ENCODE measurements at places on chromosomes 1 and 21.

DNA sequence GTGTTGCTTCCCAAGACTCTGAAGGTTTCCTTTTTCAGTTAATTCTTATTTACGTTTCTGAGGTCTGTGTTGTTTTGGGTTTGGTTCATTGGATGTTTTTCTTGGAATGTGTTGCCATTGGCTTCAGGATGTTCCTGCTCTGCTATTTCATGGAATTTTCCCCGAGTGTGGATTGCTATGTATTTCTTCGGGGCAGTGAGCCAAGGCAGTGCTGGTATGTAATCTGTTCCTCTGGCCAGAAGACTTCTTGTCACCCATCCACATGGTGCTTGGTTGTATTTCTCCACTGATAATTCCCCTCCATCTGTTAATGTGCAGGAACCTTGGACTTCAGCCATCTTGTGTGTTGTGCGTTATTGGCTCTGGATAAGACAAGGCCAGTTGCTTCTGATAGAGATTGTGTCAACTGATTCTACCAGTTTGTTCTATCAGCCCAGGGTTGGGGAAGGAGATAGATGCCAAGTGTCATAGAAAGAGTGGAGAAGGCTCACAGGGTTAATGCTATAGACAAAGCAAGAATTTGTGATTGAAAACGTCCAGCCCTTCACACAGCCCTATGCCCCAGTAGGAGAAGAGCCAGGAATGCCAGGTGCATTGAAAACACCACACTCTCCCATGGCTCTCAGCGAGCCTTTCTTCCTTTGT, 505.2 kb downstream of the PLPP3 start:
- peak; percentile 54 for DNase-seq

DNA sequence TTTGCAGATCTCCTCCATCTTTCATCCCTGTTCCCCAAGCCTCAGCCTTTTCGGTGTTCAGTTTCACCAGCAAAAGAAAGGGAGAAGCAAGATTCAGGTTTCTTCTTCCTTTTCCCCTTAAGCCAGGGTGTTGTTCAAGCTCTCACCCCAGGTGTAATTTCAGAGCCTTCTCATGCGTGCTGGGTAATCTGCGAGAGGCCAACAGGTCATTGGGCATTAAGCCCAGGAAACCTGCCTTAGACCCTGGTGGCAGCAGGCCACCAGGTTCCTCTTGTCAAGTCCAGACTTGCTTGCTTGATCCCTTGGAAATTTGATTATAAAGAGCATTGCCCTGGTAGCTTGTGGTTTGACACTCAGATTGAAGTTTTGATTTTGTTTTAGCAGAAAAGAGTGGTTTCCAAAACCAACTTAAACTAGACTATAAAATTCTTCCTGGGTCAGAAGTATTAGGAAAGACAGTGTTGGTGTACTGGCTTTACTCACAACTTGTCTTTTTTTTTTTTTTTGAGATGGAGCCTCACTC, 6.9 kb downstream of the AKR1A1 start:
- no peak for DNase-seq

GRCh38 chr1:37752583-37753471, 12.1 kb downstream of the EPHA10 start:
- no peak for DNase-seq

- no peak for DNase-seq
Measured at GRCh38 chr1:223234534-223234933, 91.5 kb upstream of the TLR5 start.

DNA sequence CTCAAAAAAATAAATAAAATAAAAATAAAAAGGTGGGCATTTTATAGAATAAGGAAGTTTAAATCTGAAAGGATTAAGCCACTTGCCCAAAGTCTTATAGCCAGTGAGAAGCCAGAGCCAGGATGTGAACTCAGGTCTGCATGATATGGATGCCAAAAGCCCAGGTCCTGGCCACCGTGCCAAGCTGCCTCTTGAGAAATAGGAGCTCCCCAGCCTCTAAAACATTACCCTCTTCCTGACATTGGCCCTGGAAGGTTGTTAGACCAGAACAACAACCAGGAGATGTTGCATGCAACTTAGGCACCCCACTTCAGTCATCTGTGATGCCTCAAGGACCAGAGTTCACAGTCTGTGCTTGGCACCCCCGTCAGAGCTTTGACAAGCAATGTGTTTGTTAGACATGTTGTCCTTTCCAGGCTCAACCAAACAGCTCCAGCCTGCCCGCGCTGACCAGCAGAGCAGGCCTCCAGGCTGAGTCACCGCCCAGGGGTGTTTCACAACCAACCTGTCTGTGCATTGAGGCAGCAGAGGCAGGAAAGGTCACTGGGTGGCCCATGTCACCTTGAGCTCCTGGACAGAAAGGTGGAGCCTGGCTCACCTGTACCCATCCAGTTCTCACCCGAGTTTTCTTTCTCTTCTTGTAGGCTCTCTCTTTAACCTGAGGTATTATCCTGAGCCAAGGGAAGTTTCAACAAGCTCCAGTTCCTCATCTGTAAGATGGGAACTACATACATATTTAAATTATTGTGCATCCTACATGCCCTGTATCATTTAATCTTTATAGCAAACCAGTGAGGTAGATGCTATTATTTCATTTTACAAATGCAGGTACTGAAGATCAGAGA, 14.9 kb upstream of the MED18 start:
- DNase-seq: peak; percentile 64

Measured in HCEC 1CT (cell line).